Fibroblast of upper back skin (primary cell): ENCODE measurements at places on chromosomes 13 and 19.

DNA sequence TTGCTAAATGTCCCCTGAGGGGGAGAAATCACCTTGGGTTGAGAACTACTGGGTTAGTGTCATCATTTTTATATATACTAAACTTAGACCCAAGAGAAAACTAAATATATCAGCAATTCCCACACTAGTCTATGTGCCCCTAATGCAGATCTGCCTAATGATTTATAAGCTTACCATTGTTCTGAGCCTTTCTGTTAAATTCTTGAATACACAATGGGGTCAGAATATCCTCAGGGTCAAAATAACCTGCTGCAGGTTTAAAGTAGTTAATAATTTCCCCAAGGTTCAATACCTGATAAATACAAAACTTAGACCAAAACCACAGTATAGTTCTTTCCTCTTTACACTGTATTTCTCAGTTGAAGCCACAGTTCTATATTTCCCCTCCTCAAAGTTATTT, 4.6 kb downstream of the VWA8 start:
- no peak for DNase-seq

DNA sequence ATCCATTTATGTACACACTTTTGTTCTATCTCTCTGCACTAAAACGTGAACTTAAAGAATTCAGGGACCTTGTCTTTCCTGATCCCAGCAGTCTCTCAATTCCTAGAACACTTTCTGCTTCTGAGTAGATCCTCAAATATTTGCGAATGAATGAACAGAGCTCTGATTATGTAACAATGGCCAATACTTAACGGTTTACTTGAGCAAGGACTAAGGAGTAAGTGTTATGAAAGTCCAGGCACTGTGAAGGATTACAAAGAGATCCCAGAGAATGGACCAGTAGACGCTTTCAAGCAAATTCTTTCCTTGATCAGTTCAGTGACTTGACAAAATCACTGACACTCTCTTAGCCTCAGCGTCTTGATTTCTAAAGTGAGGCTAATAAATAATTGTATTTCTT, 514.5 kb upstream of the KLHL1 start:
- DNase-seq = no peak

DNA sequence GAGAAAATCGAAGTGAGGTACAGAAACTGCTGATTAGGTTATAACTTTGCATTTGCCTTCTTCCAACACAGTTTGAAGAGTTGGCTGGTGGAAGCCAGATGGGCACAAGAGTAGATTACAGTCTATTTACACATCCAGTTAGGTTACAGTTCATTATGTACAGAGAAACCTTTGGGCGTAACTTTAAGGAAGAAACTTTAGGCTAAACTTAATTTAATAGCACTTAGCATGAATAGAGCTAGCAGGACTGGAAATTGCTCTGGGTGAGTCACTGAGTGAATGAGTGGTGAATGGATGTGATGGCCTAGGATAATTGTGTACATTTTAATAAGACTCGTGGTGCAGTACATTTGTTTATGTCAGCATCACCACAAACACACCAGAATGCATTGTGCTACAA, 62.9 kb upstream of the KLHL1 start:
- no peak for DNase-seq

DNA sequence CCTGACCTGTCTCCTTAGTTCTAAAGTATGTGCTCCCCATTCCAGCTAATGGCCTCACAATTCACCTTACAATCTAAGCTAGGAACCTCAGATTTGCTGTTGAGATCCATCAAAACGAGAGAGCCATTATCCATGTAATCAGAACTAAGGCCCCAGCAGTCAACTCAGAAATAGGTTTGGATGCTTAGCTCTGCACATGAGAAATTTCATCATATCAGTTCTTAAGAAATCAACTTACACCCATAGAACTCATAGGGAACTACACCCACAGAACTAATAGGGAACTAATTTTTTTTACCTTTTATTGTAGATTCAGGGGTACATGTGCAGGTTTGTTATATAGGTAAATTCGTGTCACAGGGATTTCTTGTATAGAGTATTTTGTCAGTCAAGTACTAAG, 28.7 kb downstream of the CYSLTR2 start:
- no peak for DNase-seq

- peak; percentile 81 for DNase-seq
These were observed 290.0 kb downstream of the MZT1 start for GRCh38 chr13:72437458-72437857.

DNA sequence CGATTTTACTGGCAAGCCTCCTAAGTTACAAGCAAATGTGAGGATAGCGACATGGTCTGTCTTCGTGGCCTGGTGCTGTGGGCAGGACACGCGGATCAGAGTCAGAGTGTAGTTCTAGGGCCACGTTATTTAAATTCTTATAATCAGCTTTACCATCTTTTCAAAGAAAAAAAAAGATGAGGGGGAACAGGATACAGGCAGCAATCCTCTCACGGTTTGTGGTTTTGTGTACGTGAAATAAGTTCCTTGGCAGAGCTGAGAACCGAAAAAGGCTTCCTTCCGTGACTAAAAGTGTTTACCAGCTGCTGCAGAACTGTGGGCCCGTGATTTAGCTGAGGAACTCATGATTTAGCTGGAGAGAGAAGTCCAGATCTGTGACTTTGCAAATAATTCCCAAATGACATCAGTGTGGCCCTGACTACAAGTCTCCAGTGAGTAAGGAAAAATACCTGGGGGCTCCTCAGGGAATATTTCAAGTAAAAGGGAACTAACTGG, 27.2 kb downstream of the RCBTB2 start:
- peak; percentile 32 for DNase-seq

GRCh38 chr19:50320596-50320995, 8.6 kb downstream of the KCNC3 start:
- no peak for DNase-seq

DNA sequence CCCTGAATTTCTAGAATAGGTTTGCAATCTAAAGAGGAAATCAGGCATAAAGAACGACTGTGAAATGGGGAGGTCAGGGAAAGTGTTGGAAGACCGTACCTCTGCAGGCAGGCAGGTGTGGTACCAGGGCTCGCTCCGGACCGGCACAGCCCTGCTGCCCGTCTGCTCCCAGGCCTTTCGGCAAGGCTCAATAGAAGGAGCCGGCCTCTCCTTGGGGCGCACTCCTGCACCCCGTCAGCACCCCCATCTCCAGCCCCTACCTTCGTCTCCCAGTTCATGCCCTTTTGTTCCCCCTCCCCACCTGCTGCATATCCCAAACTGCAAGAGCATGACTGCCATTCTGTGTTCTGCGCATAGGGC, 139.8 kb upstream of the SOX1 start:
- no peak for DNase-seq

GRCh38 chr19:4781801-4782200, 9.7 kb upstream of the FEM1A start:
- no peak for DNase-seq

- no peak for DNase-seq
These were observed 1.1 kb upstream of the PRKCG start for GRCh38 chr19:53880711-53881481.

GRCh38 chr19:12647490-12648071, 19.0 kb downstream of the MAN2B1 start:
- DNase-seq = peak; percentile 11
